PC-3 (cell line): ENCODE measurements at places on chromosomes 12 and 14. TPM values are rescaled to one million over a fixed set of nuclear protein-coding genes. Genes with fewer than 3 reads are reported as not detected.

GRCh38 chr12:21795648-21796328 lies 21.3 kb upstream of the KCNJ8 start:
- no peak for DNase-seq

The CLMN gene
- total RNA-seq: 3.5 and 3.7 TPM in 2 replicates

DNA sequence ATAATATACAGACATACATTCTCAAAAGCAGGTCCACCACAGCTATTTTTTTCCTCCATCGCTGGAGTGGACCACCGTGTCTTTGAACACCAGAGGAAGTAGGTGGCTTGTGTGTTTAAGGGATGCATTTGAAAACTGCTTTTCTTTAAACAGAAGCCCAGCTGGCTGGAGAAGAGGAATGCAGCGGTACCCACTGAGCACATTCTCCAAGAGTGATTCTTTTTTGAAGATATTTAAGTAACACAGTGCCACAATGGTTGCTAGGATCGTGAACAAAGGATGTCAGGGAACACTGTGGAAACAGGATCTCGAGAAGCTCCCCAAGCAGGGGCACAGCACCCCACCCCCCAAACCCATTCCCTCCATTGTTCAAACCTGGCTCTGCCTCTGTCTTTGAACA lies 286.6 kb upstream of the PWP1 start:
- no peak for DNase-seq

The FGF6 gene
- total RNA-seq: not detected in 2 replicates

DNA sequence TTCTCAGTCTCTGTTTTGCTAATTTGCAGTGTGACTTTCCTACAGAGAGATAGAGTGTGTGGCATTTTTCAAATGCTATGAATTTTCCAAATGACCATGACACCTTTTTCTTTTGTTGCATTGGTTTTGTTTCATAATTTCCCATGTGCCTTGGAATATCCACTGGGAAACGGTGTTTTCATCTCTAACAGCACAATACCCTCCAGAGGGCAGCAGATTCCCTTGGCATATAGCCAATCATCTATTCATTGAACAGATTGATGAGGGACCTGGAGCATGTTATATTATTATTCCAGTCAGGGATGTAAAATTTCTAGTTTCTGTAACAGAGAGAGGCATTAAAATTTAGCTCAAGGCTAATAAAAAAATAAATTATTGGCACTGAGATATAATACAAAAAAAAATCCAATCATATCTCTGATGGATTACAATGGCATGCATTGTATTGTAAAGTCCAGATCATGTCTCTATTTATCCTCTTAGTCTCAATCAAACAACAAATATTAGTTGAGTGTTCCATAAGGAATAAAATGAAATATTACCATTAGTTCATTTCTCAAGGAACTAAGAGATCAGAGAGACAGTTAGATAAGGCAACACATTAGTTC lies 29.6 kb upstream of the NTN4 start:
- DNase-seq: peak; percentile 88

GRCh38 chr12:43937947-43938346 lies 102.1 kb downstream of the TMEM117 start:
- peak; percentile 35 for DNase-seq

The CIT gene
- 58.9 and 112 TPM in 2 replicates for total RNA-seq

The BMP4 gene
- 8.7 and 16.5 TPM in 2 replicates for total RNA-seq

DNA sequence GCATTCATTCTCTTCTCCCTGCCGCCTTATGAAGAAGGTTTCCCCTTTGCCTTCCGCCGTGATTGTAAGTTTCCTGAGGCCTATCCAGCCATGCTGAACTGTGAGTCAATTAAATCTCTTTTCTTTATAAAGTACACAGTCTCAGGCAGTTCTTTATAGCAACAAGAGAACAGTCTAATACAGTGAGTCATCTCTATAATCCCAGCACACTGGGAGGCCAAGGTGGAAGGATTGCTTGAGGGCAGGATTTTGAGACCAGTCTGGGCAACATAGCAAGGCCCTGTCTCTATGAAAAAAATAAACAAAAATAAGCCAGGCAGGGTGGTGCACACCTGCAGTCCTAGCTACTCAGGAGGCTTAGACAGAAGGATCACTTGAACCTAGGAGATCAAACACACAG lies 259.9 kb downstream of the CEP128 start:
- peak; percentile 6 for DNase-seq

The PPP1R1A gene
- total RNA-seq: not detected in 2 replicates

GRCh38 chr14:56378475-56378877 lies 201.1 kb upstream of the TMEM260 start:
- DNase-seq: peak; percentile 75

GRCh38 chr12:23659131-23659530 lies 290.3 kb downstream of the SOX5 start:
- no peak for DNase-seq

- no peak for DNase-seq
Observed at GRCh38 chr14:63224196-63224595, 20.0 kb downstream of the RHOJ start.
